Hematopoietic multipotent progenitor cell treated with erythropoietin and hydrocortisone succinate and interleukin-3 and kit ligand, for 6 days (in vitro differentiated cells): ENCODE measurements at places on chromosomes 7 and 10.

DNA sequence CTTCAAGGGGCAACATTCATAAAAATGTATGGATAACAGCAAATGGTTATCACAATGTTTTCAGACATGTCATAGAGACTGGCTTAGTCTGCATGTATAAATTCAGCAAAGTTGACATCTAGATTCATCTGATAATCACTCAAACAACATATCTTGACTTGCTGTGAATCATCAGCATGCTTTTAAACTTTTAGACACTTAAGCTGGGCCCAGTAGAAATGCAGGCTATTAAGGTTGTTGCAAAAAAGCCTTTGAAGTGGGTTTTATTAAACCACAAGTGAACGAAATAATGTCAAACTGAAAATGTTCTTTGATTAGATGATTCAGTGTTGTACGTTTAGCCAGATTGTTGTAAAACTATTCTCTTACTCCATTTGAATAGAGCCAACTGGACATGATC, 759.6 kb downstream of the NXPH1 start:
- DNase-seq: no peak

GRCh38 chr7:86991771-86992191, 67.7 kb downstream of the ELAPOR2 start:
- DNase-seq: no peak

DNA sequence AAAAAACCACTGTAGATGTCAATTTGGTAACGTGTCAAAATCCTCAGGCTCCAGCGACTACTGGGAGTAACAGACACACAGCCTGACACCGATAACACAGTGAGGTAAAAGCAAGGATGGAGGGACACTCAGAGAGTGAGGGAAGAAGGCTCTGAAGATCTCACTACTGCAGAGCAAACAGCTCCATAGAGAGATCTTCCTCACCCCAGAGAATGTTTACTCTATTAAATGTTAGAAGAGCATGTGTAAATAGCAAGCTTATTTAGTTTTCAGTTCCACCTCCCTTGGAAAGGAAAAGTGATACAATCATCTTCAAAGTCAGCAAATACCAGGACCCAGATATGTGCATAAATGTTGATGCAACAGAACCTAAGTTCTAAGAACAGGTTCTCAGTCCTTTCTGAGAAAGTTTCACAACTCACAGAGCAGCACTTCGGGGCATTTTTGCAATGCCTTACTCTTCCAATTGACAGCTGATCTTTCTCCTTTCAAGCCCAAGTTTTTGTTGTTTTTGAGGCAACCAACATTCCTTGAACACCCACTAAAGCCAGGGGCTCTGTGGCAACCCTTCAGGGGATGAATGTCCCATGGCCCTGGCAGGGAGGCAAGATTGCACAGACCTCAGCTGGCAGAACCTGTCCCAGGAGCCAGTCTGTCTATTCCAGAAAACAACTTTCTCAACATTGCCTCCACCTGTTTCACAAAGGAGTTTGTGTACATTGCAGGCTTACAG, 177.4 kb downstream of the SFMBT2 start:
- peak; percentile 58 for DNase-seq

- no peak for DNase-seq
These were observed 132.1 kb upstream of the NPS start for GRCh38 chr10:127417031-127417430.

GRCh38 chr10:111177379-111177778, 100.5 kb downstream of the ADRA2A start:
- no peak for DNase-seq

DNA sequence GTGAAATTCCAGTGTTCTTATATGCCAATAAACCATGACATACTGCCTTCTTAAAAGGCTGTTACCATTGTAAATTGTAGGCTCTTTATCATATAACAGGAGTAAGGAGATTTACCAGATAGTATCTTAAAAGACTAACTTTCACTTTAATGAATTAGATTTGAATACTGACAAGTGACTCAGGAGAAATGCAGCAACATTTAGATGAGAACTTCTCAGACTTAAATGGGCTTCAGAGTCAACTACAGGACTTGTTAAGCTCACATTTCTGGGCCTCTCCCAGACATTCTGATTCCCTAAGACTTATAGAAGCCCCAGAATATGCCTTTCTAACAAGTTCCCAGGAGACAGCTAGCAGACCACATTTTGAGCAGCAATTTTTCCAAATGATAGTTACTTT, 466.3 kb downstream of the ARL4A start:
- DNase-seq: no peak
